ENCODE measurements at places on chromosomes 3 and 15.

GRCh38 chr15:73688455-73688854 is 4.3 kb downstream of the CD276 start:
- DNase-seq = no peak

DNA sequence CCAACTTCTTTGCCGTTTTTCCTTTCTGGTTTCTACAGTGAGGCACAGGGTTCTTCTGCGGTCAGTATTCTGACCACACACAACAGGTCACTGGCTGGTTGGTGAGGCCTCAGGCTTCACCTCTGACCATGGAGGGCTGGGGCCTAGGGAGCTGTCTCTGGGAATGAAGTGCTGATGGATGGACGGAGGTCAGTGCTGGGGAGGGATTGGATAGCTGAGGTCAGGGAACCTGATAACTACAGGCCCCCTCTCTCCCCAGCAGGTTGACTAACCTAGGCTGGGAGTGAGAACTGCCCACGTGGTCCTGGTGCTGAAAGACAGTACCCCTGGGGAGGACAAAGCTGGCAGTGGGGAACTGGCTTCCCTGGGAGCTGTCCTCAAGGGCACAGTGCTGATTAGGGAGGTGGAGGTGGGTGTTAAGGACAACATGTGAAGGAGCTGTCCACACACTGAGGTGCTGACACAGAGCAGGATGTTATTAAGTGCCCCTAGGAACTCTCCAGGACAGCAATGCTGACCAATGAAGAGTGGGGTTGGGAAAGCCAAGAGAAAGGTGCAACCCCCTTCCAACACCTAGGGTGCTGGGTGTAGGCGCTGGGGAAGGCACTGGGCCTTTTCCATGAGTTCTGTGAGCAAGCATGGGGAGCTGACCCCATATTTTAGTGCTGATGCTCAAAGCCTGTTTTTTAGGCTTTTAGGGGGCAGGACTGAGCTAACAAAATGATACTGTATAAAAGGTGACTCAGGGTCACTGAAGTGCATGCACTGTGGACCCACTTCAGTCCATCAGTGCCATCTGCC is 45.2 kb downstream of the ATP2B2 start:
- DNase-seq = peak; percentile 84

DNA sequence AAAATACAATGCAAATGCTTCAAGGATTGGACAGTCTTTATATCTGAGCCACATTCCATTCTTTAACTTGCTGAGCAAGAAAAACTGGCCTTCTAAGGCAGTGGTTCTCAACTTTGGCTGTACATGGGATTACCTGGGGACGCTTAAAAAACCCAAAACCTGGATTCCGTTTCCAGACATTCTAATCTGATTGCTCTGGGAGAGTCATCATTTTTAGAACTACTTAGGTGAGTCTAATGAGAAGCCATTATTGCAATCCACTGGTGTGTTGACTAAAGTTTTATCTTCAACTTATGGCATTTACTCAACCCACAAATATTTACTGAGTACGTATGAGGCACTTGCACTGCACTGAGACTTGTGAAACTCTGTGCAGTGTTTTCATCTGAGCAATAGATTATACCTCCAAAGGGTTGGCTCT is 195.7 kb upstream of the ATP11B start:
- DNase-seq = no peak

GRCh38 chr3:110881069-110881468 is 190.5 kb upstream of the NECTIN3 start:
- DNase-seq = no peak

DNA sequence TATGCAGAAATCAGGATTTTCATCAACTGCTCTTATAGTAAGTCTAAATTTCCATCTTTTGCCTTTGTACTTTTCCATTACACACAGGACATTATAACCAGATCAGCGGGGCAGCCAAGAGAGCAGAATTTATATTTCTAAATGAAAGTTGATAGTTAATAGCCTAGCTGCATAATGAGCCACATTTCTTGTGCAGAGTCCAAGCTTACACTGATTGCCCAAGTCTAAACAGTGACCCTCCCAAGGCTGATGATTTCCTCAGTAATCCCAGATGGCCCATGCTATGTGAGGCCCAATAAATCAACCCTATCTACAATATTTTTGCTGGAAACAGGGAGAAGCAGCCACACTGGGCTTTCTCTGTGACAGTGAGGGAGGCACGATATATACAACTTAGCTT is 475.8 kb upstream of the KCNMB2 start:
- no peak for DNase-seq

DNA sequence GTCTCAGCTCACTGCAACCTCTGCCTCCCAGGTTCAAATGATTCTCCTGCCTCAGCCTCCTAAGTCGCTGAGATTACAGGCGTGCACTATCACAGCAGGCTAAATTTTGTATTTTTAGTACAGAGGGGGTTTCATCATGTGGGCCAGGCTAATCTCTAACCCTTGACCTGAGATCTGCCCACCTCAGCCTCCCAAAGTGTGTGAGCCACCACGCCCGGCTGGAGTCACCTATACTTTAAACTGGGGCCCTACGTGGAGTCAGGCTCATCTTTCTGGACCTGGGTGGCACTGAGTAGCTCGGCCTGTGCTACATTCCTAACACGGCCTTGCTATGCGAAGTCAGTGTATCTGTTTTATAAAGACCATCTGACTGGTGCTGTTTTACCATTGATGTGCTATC is 5.8 kb downstream of the GPR171 start:
- no peak for DNase-seq

DNA sequence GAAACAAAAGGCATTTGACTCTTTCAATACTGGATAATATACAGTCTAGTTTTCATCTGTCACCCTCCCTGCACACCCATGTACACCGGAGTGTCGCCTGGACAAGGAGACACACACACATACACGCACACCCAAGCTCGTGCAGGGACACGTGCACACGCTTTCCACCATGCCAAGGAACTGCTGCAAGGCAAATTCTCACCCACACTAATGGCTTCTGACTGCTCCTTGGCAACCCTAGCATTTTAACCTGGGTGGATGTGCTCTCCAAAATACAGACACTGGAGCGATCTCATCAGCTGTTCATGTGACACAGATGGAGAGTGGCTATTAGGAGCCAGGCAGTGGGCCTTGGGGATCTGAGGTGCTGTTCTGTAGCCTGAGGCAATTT is 61.6 kb downstream of the MEIS2 start:
- no peak for DNase-seq

DNA sequence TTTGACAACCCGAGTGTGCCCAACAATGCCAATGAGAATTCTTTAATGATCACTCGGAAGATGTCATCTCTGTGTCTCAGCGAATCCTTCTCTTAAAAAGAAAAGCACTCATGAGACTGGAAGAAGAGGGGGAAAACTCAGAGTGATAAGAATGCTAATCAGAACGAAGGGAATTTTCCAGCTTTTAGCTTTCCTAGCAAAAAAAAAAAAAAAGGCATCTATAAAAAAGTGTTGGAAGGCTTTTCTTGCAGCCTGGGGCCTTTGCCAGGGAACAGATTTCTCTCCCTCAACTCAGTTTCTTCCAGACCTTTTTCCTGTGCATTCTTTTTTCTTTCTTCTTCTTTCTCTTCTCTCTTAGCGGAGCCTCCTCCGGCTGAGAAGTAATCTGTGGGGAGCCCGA is 80.5 kb upstream of the NEO1 start:
- no peak for DNase-seq

GRCh38 chr3:188234132-188234531 is 80.2 kb downstream of the LPP start:
- DNase-seq = no peak

GRCh38 chr3:23653647-23654525 is 151.9 kb upstream of the UBE2E1 start:
- no peak for DNase-seq

DNA sequence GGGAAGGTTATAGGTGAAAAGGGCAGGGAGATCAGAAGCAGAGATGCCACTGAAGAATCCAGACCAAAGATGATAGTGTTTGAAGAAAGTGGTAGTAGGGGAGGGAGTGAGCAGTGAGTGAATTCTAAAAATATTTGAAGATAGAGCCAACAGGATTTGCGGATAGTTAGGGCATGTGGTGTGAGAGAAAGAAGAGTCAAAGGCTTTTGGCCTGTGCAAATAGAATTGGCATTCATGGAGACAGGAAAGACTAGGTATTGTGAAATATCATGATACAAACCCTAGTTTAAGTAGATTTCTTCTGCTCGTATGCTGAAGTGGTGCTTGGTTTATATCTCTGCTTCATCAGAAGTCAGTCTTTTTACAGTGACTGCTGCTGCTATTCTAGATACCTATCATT is 224.2 kb upstream of the CFAP20DC start:
- DNase-seq = no peak

DNA sequence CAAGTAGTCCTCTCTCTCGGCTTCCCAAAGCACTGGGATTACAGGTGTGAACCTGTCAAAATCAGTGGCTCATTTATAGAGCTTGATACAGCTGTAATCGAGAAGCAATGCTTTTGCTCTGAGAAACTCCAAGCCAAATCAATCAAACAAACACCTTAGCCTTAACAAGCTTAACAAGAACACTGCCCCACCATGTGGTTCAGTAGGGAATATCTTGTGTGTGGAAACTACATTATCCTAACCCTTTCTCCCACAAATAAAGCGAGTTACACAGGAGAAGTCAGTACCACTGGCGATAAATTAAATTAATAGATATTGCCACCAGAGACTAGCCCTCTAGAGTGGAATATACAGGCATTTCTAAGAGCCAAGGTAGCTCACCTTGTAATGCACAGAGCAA is 13.9 kb downstream of the CDAN1 start:
- peak; percentile 10 for DNase-seq

GRCh38 chr15:74425630-74426029 is 8.1 kb downstream of the SEMA7A start:
- DNase-seq = no peak

GRCh38 chr3:171788546-171789351 is 21.5 kb downstream of the PLD1 start:
- DNase-seq = peak; percentile 39

GRCh38 chr3:130688015-130688688 is 58.5 kb downstream of the PIK3R4 start:
- DNase-seq = no peak

GRCh38 chr3:150370122-150370602 is 37.9 kb upstream of the TSC22D2 start:
- no peak for DNase-seq

- DNase-seq = no peak
Measured at GRCh38 chr3:51966486-51966885, 768 bp downstream of the PCBP4 start.

GRCh38 chr3:120831066-120831465 is 76.9 kb upstream of the STXBP5L start:
- no peak for DNase-seq

DNA sequence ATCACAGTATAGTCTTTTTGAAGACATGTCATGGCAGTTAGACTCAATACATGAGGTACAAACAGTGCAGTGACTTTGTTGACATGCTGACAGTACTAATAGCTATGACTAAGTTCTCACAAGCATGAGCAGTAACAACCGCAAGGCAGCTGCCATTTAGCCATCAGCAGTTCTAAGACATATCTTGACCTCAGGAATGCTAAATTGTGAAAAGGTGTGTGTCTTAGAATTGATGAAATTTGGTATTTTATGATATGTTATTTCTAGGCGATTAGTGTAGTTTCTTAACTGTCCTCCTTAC is 60.7 kb upstream of the FURIN start:
- DNase-seq = no peak

DNA sequence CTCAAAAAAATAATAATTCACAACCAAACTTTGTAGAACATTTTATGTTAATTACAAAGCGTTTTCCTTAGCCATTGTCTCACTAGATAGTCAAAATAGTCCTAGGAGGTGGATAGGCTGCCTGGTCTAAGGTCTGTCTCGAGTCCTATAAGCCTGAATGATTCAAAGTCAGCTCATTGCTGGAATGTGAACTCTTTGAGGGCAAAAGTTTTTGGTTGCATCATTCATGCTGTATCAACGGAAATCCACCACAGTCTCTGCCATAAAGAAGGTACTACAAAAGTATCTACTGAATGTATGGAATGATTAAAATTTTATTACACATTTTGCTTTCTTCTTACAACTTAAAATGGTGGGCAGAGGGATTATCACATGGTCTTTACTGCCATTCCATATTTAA is 387.3 kb upstream of the RARB start:
- no peak for DNase-seq

GRCh38 chr3:14768182-14768790 is 50.5 kb upstream of the FGD5 start:
- no peak for DNase-seq

DNA sequence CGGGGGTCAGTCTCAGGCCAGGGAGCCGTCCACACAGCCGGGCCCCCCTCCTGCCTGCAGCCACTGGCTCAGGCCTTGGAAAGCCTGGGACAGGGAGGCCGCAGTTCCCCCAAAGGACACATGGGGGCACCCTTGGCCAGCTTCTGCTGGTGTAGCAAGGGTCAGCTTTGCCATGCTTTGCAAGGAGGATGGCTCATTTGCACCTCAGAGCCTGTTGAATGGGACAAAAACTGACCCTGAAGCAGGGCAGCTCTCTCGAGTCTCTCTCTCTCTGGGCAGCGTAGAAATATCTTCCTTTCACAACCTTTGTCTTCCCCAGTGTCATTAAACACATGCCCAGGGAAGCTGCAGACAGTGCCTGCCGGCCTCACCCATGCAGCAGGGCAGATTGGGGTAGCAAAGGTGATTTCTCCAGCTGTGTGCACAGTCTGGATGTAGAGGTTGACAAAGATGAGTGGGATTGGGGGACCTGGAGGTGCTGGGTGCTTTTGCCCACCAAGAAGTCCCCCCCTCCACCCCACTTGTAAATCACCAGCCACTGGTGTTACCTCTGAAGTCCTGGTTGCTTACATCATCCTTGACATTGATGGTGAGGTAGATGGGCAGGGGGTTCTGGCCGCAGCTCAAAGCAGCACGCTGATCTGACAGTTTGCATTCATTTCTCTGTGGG is 17.4 kb upstream of the EHD4 start:
- peak; percentile 6 for DNase-seq

- DNase-seq = peak; percentile 34
Measured at GRCh38 chr3:160225176-160226025, at the start of gene C3orf80. Gene C3orf80 (plus strand): TSS chr3:160225422. CDS start chr3:160225636, 214 bp downstream.

GRCh38 chr3:149495581-149496125 is 21.2 kb downstream of the TM4SF4 start:
- DNase-seq = no peak

- no peak for DNase-seq
Measured at GRCh38 chr15:97623091-97623661, 337.3 kb upstream of the ARRDC4 start.

DNA sequence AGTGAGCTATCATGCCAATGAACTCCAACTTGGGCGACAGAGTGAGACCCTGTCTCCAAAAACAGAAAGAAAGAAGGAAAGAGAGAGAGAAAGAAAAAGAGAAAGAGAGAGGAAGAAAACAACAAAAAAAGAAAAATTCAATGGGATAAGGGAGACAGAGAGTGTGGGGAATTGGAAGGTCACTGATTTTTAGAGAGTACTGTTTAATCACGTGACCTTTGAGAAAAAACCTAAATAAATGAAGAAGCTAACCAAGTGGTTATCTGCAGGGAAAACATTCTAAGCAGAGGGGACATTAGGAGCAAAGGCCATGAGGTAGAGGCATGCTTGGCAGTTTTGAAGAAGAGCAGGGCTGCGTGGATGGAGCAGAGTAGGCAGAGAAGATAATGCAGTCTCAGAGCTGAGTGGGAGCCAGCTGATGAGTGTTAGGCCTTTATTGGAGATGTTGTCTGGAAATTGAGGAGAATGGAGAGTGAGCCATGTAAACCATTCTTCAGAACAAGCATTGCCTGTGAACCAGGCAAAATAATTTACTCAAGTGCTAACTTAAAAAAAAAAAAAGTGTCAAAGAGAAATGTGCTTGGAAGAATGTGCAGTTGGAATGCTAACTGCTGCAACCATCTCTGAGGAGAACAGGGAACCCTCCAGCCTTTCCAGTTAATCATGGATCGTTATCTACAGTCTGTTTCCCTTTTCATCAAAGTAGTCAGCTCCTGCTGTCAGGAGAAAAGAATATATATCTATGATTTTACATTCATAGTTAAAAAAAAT is 377.3 kb upstream of the SEMA6D start:
- no peak for DNase-seq
